ENCODE measurements at places on chromosomes 7 and 10.

GRCh38 chr10:34764472-34764946 is 50.6 kb downstream of the PARD3 start:
- DNase-seq, result no peak

DNA sequence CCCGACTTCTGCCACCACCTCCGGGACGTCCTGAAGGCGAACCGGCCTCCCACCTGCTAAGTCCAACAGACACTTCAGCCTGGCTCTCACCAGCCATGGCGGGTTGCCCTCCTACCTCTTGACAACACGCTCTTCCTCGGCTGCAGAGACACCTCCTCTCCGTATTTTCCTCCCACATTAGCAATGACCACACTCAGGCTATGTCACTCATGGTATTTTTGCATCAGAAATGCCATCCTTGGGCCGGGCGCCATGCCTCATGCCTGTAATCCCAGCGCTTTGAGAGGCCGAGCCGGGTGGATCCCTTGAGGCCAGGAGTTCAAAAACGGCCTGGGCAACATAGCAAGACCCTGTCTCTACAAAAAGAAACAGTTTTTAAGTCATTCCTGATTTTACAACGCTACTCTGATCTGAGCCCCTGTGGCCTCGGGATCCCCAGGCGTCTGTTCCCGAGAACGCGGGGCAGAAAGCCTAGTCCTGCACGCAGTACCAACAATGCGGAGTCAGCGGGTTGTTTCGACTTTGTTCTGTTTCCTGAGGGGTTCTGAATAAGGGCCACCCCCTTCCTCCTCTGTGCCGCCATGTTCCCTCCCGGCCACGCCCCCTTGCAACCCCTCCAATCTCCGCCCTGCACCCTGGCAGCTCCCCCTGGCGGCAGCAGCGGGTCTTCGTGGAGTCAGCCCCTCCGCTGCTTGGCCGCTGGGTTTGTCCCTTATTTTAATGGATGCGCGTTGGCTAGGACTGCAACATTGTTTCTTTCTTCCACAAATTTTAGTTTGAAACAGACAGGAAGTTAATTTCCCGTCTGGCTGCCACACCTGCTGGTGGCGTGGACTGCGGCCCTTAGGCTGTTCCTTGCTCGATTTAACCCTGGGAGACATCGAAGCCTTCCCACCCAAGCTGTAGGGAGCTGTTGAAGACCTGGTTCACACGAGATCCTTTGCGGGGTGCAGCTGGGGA is 9.7 kb upstream of the ZFAND2A start:
- DNase-seq, result peak; percentile 99

GRCh38 chr7:11625669-11626068 is 206.3 kb downstream of the THSD7A start:
- no peak for DNase-seq

DNA sequence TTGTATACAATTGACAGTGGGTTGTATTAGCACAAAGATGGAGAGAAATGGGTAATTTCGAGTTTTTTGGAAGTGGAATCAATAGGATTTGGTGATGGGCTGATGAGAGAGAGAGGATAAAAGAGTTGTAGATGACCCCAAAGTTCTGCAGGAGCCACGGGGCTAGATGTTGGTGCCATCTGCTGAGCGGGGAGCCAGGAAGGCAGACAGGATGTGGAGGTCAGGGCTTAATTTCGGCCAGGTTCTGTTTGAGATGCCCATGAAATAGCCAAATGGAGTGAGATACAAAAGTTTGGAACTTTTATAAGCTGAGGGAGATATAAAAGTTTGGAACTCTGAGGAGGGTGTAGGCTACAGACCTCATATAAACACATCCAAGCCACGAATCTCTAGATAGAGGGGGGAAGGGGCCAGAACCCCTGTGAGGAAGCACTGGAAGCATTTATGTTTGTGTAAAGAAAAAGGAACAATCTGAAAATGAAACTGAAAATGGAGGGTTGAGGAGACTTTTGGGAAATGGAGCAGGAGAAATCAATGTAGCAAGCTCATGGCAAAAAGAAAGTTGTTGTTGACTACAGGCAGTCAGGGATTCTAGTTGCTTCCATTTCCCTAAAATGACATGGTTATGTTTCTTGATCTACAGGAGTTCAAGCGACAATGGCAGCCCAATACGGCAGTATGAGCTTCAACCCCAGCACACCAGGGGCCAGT is 2.2 kb downstream of the GIMAP4 start:
- no peak for DNase-seq

GRCh38 chr7:138738114-138738513 is 37.0 kb upstream of the SVOPL start:
- DNase-seq, result no peak

DNA sequence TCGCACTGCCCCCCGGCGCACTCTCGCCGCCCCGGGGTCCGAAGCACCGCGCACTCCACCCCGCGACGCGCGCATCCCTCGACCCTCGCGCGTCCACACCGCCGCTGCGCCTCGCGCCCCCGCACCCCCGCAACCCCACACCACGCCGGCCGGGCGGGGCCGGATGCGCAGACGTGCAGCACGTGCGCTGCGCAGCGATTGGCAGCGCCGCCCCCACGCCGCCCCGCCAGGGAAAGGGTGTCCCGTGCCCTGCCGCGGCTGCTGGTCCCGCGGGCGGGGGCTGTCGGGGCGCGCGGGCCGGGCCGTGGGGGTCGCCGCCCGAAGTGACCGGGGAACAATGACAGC is 53.7 kb upstream of the KDM7A start:
- DNase-seq, result peak; percentile 86

DNA sequence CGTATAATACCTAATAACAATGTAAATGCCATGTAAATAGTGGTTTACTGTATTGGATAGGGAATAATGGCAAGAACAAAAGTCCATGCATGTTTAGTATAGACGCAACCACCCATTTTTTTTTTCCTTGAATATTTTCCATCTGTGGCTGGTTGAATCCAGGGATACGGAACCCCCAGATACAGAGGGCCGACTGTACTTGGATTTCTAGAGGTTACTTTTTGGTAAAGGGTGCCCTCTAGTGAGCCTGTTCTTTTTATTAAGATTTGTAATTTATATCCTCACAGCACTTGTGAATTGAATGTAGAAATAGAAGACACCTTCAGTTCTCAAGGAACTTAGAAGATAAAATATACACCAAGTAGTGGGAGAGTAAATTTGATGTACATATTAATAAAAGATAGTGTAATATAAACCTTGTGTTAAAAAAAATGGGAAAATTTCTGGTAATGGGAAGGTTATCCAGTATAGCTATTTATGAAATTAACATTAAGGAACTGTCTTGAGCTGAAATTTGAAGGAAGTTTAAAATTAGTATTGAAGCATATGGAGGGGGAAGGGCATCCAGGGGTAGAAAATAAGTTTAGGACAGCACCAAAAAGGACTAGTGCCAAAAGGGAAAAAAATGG is 32.0 kb downstream of the EXOC6 start:
- DNase-seq, result no peak
